Activated T-cell treated with anti-CD3 and anti-CD28 coated beads, Interleukin-2, amount 50 U/mL, for 4 hours (primary cell): ENCODE measurements at places on chromosomes 5 and 9.

GRCh38 chr9:121207371-121207940 lies 5.8 kb upstream of the RAB14 start:
- DNase-seq, result no peak

GRCh38 chr5:174552428-174552827 lies 172.0 kb upstream of the MSX2 start:
- DNase-seq, result no peak

DNA sequence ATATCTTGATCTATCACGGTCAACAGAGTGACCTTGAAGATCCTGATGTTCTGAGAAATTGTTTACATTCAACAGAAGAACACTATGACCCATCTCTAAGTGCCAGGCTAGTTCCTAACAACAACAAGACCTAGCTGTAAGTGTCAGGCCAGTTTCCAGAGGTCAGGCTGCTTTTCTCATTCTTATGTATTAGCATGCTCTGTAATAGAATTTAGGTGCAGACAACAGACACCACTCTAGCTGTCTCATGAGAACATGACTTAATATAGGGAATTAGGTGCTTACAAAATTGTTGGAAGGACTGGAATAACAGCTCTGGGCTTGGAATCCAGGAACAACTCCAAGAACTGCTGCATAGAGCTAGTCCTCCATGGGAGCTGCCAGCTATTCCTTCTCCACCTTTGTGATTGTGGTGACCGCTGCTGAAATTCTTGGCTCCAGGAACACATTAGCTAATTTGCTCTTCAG lies 138.7 kb downstream of the SNX18 start:
- no peak for DNase-seq

- no peak for DNase-seq
Measured at GRCh38 chr9:20512106-20512505, 110.2 kb downstream of the MLLT3 start.

- DNase-seq, result no peak
Measured at GRCh38 chr9:97525451-97525850, 24.0 kb downstream of the TMOD1 start.

DNA sequence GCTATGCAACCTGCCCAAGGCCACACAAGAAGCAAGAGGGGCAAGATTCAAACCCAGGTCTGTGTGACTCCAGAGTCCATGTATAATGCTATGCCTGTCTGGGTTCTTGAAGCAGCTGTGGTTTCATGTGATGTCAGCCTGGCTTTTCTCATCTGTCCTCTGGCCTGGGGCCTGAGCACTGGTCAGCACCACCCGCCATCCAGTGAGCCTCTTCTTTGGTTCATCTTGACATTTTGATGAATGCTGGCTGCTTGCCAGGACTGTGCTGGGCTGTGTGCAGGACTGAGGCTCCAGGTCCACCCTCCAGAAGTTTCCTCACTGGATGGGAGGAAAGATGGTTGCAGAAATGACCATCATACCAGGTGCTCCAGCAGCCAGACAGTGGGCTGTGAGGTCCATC lies 61.5 kb downstream of the TSTD2 start:
- DNase-seq, result no peak

DNA sequence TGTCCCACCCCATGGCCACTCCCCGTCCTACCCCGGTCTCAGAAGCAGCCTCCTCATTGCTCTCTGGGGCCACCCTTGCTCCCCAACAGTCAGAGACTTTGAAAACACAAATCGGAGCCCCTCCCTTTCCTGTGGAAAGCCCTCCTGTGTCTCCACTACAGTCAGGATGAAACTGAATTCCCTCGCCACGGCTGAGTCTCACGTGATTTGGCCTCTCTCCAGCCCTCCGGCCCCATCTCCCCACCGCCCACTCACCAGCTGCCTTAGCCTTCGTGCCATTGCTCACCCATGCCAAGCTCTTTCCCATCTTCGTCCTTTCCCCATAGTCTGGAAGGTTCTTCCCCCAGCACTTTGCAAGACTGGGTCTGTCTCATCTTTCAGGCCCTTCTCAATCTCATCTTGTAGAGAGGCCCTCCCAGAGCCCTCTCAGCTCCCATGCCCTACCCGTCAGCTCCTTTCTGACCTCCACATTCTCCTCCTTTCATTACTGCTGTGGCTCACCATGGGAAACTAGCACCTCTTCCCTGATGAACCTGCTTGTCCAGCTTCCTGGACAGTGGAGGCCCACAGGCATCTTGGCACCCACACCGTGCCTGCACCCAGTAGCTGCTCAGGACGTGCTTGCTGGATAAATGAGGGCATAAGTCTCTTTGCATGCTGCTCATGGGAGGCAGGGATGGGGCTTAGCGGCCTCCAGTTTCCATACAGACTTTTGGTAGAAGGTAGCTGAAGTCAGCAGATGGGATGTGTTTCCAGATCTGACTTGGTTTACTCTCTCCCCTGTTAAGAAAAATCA lies 126.4 kb upstream of the COL5A1 start:
- DNase-seq, result no peak

DNA sequence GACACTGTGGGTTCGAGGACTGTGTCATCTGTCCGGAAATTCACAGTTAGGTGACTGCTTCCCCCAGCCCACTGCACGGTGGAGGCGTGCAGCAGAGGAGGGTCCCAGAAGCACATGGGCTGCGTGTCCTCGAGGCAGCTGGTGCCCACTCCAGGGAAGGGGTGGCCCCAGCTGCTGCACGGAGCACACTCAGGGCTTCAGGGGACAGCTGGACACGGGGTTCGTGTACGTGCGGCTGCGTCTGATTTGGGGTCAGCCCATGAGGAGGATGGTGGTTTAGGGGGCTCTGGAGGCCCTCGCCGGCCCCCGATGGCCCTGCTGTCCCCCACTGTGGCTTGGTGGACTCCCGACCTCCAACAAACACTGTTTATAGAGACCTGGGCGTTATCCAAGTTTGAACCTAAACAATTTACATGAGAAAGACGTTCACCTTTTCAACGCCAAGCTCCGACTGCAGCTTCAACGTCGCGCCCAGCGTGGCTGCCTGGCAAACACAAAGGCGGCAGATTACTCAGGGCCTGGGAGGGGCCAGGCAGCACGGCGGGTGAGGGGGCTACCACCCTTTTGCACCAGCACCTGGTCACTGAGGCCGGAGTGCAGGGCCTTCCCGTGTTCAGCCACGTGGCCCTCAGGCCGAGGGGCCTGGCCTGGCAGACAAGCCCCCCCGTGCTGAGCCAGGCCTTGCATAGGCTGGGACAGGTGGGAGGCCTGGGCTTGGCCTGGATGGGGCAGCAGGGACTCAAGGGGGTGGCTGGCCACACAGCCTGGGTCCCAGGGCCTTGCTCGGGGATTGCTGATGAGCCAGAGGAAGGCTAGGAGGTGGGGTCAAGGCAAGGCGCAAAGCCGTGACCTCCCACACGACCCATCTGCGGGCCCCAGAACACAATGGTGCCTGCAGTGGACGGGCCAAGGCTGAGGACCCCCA lies 55.2 kb downstream of the EXD3 start:
- DNase-seq, result no peak

DNA sequence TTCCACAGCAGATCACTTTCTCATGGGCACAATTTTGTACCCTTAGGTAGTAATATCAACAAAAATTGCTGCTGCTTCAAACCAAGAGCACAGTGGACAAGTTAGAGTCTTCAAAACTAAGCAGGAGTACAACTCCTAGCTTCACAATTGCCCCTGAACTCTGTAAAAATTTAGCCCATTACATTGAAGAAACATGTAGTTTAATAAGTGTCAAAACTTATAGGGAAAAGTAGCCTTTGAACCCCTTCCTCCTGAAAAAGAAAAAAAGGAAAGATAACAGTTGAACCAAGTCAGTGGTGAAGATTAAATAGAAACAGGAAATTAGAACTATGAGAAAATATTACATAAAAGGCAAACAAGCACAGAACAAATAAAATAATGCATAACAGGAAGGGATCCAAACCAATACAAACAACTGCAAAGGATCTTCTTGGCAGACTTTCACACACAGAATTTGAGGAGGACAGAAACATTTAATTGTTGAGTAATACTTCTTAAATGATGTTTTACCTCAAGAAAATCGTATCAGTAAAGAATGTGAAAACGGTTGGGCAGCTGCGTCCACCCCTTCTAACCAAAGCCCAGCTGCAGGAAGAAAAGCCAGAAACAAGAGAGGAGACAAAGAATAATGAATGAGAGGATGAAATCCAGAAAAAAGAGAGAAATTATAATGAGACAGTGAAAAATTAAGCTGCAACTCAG lies 636.0 kb downstream of the NR2F1-AS1 start:
- DNase-seq, result no peak
